ENCODE measurements at places on chromosomes 16 and 17. TPM values are rescaled to one million over a fixed set of nuclear protein-coding genes. Genes with fewer than 3 reads are reported as not detected.

C16orf89 gene
- not detected for polyA plus RNA-seq

GNAO1 gene
- polyA plus RNA-seq, result 0.08 TPM

HOXB6 gene
- not detected for polyA plus RNA-seq

MT4 gene
- polyA plus RNA-seq, result not detected

OXLD1 gene
- polyA plus RNA-seq, result 36.1 TPM

ST6GALNAC2 gene
- 21.4 TPM for polyA plus RNA-seq

C16orf96 gene
- not detected for polyA plus RNA-seq

HLF gene
- polyA plus RNA-seq, result not detected

PRDM7 gene
- not detected for polyA plus RNA-seq

TMEM235 gene
- not detected for polyA plus RNA-seq

RGS11 gene
- polyA plus RNA-seq, result not detected

GRCh38 chr16:64751906-64752305, 370.0 kb downstream of the CDH11 start:
- DNase-seq, result no peak

DNA sequence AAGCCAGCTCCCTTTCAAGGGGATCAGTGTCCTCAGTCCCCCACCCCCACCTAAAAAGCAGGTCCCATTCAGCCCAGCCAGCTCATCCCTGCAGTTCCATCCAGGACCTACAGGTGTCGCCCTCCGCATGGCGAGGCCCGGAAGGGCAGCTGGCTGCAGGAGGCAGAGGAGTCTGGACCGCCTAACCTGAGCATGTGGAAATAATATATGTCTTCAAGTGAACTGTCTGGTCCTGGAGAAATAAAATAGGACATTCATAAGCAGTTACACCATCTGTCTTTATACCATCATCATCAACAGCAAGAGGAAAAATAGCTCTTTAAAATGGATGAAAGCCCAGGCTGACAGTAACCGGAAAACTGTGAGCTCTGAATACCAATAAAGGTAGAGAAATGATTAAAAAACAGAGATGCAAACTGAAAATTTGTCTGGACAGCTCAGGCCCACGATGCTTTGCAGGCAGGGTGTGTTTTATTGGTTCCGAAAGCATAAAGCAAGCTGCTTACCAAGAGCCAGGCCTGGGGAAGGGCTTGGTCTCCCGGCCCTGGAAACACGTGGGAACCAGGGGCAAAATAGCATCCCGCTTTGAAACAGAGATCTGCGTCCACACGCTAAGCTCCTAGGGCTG, 215.2 kb downstream of the ZFHX3 start:
- DNase-seq, result peak; percentile 18

DNA sequence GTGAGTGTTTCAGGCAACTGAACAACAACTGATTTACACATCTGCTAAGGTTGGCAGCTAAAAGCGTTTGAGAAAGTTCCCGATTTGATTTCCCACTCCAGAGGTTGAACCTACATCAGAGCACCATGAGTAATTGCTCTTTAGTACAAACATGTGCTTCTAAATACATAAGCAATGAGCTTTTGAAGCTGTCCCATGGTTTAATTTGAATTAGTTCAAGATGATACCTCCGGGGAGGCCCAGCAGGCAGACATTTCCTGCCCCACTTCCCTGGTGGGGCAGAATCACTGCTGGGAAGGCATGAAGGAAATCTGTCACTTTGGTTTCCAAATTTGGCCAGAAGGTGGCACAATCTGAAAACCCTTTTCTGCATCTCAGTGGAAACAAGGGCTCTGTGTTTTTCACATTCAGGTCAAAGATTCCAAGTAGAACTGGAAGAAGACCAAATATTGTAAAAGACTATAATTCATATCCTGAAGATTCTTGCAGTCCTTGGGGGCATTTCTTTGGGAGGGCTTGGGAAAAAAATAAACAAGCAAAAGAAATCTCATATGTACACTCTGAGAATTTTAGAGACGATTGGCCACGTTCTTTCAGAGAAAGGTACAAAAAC, 176.2 kb upstream of the FAM20A start:
- DNase-seq, result peak; percentile 32

DNA sequence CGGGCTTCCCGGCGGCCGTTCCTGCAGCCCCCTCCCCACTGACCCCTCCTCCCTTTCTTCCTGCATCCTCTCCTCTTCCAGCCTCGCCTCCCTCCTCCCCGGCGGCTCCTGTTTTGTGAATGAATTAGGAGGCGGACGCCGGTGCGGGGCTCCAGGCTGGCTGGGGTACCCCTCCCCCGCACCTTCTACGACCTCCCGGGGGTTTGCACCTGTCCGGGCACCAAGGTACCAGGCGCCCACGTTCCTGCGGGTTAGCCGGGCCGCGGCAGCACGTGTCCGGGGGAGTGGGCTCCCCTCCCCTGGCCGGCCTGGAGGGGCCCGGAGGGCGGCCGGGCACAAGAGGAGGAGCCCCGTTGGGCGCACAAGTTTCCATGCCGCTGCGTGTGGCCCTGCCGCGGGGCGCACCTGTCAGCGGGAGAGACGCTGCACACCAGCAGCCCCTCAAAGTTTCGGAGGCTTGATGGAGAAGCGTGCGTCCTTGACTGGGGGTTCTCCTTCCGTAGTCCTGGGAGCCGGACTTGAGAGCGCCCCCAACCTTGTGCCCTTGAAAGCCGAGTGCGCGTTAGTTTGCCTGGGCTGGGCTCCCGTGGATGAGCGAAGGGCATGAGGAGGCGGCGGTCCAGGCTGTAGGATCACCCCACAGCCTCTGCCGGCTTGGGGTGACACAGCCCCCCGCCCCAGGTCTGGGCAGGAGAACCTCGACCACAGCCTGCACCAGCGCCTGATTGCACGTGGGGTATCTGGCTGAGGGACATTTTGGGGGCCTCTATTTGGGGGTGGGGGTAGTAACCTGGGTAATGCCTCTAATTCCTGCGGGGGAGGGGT, 1.2 kb downstream of the HAS3 start:
- DNase-seq, result no peak

DNA sequence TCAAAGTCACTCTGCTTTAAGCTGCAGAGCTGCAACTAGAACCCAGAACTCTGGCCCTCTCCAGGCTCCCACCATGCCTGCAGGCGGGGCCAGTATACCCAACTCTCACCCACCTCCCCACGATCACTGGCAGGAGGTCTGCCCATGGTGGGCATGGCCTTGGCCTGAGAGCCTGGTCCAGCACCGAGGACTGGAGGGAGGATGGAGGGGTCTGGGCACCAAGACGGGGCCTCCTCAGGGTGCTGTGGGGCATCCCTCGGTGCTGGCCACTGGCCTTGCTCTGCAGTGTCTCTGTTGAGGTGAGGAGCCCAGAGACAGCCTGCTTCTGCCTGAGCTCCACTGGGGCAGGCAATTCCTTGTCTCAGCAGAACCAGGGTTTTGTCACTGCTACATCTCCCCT, 1.5 kb upstream of the KRT16 start:
- no peak for DNase-seq

DNA sequence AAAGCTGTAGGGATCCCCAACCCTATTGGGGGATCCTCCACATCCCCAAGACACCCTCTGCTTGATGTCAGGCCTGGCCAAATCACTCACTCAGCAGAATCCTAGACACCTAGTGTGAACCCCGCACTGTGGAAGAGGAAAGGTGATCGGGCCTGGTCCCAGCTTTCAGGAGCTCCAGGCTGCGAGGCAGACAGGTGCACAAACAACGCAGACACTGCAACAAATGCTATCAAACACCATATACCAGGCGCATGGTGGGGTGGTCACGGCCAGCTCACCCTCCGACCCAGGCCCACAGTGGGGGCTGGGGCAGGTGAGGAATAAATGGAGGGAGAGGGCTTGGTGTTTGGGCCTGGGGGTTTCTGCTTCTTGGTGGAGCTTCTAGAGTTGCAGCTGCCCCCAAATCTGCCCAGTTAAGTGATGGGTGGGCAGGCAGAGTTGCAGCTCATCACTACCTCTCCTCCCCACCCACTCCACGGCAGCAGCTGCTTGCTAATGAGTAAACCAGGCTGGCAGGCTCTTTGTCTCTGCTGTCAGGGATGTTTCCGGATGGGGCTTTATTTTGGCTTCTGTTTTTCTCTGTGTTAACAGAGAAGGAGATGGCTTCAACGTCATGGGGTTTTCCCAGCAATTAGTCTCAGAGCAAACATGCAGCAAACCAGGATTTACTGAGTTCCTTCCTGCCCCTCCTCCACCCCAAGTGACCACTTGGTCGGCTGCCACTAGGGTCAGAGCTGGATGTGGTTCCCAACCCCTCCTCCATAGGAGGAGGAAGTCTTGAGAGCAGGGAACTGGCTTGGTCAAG, 46.6 kb downstream of the PECAM1 start:
- DNase-seq, result no peak

GRCh38 chr17:60253048-60253447, 103.3 kb downstream of the CA4 start:
- DNase-seq, result no peak

- DNase-seq, result no peak
Observed at GRCh38 chr17:40247926-40248495, 28.9 kb downstream of the WIPF2 start.

- DNase-seq, result no peak
Observed at GRCh38 chr16:73813527-73813926, 483.1 kb upstream of the PSMD7 start.

GRCh38 chr16:72142476-72142875, 29.5 kb downstream of the PMFBP1 start:
- no peak for DNase-seq

DNA sequence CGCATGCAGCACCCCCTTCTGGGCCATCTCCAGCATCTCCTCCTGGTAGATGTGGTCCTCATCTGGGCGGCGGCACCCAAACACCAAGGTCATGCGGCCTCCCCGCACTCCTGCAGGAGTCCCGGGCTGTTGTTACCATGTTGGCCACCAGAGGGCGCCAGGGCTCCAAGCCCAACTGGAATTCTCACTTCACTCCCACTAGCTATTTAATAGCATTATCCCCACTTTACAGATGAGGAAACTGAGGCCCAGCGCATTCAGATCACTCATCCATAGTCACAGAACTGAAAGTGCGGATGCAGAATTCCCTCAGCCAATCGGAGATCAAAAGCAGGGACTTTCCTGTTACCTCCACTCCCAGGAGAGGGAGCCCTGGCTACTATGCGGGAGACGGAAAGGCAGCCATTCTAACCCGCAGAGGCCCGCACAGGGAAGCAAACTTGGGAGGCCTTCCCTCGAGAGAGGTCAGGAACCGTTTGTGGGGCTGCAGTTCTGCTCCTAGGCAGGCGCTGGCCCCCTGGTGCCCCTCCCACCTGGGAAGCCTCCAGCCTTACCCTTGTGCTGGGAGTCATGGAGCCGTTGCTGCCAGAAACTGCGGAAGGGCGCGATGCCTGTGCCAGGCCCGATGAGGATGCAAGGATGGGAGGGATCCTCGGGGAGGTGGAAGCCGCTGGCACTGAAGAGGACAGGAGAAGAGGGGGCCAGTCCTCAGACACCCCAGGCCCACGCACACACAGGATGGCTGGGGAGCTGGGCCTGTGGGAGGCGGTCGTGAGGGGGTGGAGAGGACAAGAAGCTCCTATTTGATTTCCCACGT, 40.1 kb downstream of the NOS2 start:
- DNase-seq, result no peak

DNA sequence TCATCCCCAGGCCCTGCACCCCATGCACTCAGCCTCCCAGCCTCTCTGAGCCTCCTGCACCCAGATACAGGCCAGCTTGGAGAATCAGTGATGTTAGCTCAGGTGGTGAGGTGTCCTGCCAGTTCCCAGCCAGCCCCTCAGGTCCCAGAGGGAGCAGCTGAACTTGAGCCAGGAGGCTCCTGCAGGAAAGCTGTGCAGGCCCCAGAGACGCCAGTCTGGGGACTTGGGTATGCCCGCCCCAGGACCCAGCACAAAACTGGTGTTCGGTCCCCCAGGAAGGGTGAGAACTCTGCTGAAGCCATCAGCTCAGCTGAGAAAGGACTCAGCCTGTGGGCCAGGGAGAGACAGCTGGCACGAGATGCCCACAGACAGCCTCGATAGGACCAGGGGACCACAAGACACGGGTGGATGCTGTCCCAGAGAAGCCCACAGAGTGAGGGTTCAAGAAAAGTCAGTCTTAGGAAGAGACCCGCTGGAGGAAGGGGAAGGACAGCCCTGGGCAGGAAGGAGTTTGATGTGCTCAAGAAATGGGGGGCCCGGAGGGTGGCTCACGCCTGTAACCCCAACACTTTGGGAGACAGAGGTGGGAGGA, 11.0 kb downstream of the ENDOV start:
- no peak for DNase-seq

- DNase-seq, result no peak
Observed at GRCh38 chr17:1616101-1616500, 12.5 kb downstream of the SLC43A2 start.

DNA sequence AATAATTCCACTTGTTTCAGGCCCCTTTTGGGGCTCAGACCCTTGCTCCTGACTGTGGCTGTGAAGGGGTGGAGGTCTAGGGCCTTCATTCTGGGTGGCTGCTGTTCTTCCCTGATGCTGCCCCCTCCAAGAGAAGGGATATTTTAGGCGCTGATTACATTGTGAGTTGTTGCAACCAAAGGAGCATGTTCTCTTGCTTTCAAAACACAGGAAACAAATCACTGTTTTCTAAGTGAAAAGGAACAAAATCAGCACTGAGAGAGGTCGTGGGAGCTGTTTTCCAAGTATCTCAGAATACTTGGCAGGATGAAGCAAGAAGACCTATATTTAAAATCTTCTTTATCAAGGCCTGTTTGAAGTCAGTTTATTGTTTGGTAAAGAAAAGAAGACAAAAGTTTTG, 25.3 kb upstream of the SEC14L1 start:
- no peak for DNase-seq

DNA sequence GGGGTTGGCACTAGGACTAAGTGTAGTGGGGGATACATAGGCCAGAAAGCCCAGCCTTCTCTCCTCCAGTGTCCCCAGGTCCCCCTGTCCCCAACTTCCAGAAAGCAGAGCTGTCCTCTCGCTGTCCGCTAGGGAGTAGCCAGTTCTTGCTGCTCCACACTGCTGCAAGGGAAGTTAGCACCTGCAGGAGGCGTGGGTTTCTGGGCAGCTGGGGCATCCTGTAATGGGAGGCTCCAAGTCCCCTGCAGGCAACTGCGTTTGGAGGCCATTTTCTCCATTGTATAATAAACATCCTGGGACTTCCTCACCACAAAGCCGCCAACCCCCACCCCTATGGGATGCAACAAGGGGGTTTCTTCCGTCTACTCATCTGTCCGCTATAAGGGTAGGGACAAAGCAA, 1.7 kb downstream of the RPRML start:
- no peak for DNase-seq

DNA sequence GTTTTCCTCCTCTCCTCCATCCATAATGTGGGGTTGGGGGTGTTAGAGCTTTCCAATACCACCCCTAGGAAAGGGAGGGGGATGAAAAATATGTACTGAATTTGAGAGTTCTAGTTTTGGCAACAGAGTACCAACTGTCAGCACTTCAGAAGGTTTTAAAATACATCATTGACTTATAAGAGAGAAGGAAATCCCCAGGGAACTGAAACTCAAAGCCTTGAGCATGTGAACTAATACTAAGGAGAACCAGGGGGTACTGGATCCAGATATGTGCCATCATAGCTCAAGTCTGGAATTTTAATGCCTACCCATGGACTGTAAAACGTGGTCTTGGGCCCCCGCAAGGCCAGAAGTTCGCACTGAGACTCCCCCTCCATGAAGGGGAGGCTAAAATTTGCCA, 15.8 kb downstream of the CACNG5 start:
- no peak for DNase-seq

- DNase-seq, result no peak
Observed at GRCh38 chr17:17300624-17301568, 2.3 kb upstream of the NT5M start.

- DNase-seq, result no peak
Observed at GRCh38 chr16:72179204-72179970, 7.4 kb upstream of the PMFBP1 start.

GRCh38 chr17:79011451-79012147, 2.0 kb upstream of the CANT1 start:
- DNase-seq, result no peak
